Activated CD8-positive, alpha-beta T cell treated with anti-CD3 and anti-CD28 coated beads for 36 hours (primary cell): ENCODE measurements at places on chromosomes 7 and 10. TPM values are rescaled to one million over a fixed set of nuclear protein-coding genes. Genes with fewer than 3 reads are reported as not detected.

Gene FAM25A
- total RNA-seq = not detected

Gene CALY
- total RNA-seq = not detected

Gene PLCE1
- not detected for total RNA-seq

Gene PAX2
- not detected for total RNA-seq

Gene SLC16A12
- not detected for total RNA-seq

Gene CC2D2B
- total RNA-seq = not detected

Gene SHH
- total RNA-seq = not detected

Gene PDSS1
- 18.8 TPM for total RNA-seq

Gene DENND11
- total RNA-seq = 32.2 TPM

Gene LBX1
- total RNA-seq = not detected

Gene CPEB3
- 2.2 TPM for total RNA-seq

Gene PODXL
- 0.45 TPM for total RNA-seq

Gene MLXIPL
- total RNA-seq = not detected

Gene GRID1
- total RNA-seq = not detected

Gene CFAP46
- 0.34 TPM for total RNA-seq

GRCh38 chr7:156780724-156781455, 112.1 kb downstream of the LMBR1 start:
- DNase-seq = peak; percentile 69
- no peak overlapping the region for H3K4me3 ChIP-seq
- H3K27me3 ChIP-seq = no peaks in the 10 kb centered on the region
- H3K27ac ChIP-seq = peak overlapping the region; percentile 57
- H3K36me3 ChIP-seq = peaks cover 28% of the 10 kb centered on the region

- no peak overlapping the region for H3K4me3 ChIP-seq
- DNase-seq = no peak
- H3K27me3 ChIP-seq = no peaks in the 10 kb centered on the region
- H3K36me3 ChIP-seq = no peaks in the 10 kb centered on the region
- H3K4me1 ChIP-seq = no peaks in the 10 kb centered on the region
Measured at GRCh38 chr7:50768485-50769474, 13.9 kb downstream of the GRB10 start.

GRCh38 chr10:30413996-30414576, 19.9 kb upstream of the MAP3K8 start:
- no peaks in the 10 kb centered on the region for H3K36me3 ChIP-seq
- no peak overlapping the region for H3K27ac ChIP-seq
- H3K27me3 ChIP-seq = no peaks in the 10 kb centered on the region
- DNase-seq = peak; percentile 40

DNA sequence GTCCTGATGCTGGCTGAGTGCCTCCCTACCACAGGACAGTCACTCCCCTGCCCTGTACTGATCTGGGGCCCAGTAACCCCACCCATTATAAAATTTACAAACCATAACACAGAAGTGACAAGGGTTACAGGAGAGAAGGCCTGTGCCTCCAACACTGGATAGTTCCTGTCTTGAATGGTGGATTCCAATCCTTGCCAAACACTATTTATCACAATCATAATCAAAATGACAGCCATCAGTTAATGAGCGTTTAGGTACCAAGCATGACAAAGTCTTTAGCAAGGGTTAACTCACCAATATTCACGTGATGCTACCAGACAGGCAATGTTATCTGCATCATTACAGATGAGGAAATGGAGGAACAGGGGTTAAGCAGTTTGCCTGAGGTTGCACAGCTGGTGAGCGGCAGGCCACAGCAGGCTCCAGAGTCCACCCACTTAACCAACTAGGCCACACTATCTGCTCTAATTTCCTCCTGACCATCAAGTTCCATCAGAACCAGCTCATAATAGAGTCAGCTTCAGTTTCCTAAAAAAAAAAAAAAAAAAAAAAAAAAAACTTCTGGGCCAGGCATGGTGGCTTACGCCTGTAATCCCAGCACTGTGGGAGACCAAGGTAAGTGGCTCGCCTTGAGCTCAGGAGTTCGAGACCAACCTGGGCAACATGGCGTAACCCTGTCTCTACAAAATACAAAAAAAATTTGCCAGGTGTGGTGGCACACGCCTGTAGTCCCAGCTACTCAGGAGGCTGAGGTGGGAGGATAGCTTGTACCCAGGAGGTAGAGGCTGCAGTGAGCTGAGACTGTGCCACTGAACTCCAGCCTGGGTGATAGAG, 14.2 kb downstream of the PDLIM1 start:
- H3K4me3 ChIP-seq = no peak overlapping the region
- no peaks in the 10 kb centered on the region for H3K4me1 ChIP-seq
- H3K27ac ChIP-seq = no peak overlapping the region
- no peak for DNase-seq

DNA sequence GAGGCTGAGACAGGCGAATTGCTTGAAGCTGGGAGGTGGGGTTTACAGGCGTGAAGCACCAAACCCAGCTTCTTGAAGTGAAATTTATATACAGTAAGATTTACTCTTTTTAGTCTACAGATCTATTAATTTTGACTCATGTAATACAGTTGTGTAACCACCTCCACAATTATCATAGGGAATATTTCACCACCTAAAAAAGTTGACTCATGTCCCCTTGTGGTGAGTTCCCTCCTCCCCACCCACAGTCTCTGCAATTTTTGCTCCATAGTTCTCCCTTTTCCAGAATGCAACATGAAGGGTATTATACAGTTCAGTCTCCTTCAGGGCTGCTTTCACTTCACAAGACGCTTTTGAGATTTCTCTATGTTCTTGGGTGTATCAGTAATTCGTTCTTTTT, 156.8 kb downstream of the FAM107B start:
- no peak overlapping the region for H3K4me3 ChIP-seq
- H3K27me3 ChIP-seq = no peaks in the 10 kb centered on the region
- H3K36me3 ChIP-seq = no peaks in the 10 kb centered on the region
- DNase-seq = no peak
- peaks cover 26% of the 10 kb centered on the region for H3K4me1 ChIP-seq

DNA sequence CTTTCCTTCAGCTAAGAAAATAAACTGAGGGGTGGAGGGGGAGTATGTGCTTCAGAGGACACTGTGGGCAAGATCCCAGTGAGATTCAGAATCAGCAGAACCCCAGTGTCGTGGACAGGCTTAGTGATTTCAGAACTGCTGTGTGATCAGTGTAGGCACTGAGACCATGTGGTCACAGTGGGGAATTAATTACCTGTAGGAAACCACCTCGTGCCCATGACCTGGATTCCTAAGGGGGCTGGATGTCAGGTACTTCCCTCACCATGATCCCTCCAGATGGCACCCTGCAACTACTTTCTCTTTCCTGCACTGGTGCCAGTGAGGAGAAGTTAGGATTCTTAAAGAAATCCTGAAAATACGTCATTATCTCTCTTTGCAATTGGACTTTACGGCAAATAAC, 64.4 kb downstream of the HBP1 start:
- H3K4me3 ChIP-seq = no peak overlapping the region
- no peak for DNase-seq
- H3K27ac ChIP-seq = no peak overlapping the region
- H3K4me1 ChIP-seq = no peaks in the 10 kb centered on the region
- H3K36me3 ChIP-seq = peaks cover 5% of the 10 kb centered on the region
- no peaks in the 10 kb centered on the region for H3K27me3 ChIP-seq

- no peaks in the 10 kb centered on the region for H3K36me3 ChIP-seq
- no peak for DNase-seq
- H3K27ac ChIP-seq = no peak overlapping the region
- no peak overlapping the region for H3K4me3 ChIP-seq
- peaks cover 5% of the 10 kb centered on the region for H3K27me3 ChIP-seq
Measured at GRCh38 chr10:519716-520401, 169.6 kb downstream of the DIP2C start.

DNA sequence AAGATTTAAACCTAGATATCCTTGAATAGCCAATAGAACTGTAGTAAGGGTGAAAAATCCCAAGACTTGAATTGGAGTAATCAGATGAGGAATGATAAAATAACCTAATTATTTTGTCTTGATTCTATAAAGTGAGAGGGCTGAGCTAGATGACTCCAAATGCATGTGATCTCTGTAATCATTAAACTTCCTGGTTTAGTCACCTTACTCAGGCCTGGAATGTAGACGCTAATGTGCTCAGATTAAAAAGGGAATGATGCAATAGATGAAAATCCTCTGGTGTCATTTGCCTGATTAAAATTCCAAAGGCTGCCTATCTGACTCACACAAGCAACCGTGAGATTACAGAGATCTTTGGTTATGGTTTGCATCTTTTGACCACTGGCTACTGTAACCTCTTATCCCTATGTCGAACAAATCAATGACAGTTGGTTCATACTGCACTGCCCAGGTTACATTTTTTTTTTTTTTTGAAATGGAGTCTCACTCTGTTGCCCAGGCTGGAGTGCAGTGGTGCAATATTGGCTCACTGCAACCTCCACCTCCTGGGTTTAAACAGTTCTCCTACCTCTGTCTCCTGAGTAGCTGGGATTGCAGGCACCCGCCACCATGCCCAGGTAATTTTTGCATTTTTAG, 2.9 kb upstream of the HKDC1 start:
- H3K4me3 ChIP-seq = no peak overlapping the region
- DNase-seq = no peak
- peaks cover 29% of the 10 kb centered on the region for H3K4me1 ChIP-seq
- no peaks in the 10 kb centered on the region for H3K27me3 ChIP-seq
- no peak overlapping the region for H3K27ac ChIP-seq

GRCh38 chr10:31707093-31708039, 221.3 kb downstream of the ARHGAP12 start:
- peaks cover 19% of the 10 kb centered on the region for H3K4me1 ChIP-seq
- peak overlapping the region; percentile 18 for H3K4me3 ChIP-seq
- peak; percentile 77 for DNase-seq
- peak overlapping the region; percentile 84 for H3K27ac ChIP-seq

GRCh38 chr10:75319274-75319673, 82.3 kb downstream of the ZNF503 start:
- no peak for DNase-seq
- no peak overlapping the region for H3K4me3 ChIP-seq
- peaks cover 2% of the 10 kb centered on the region for H3K36me3 ChIP-seq
- peaks cover 1% of the 10 kb centered on the region for H3K27me3 ChIP-seq

- no peaks in the 10 kb centered on the region for H3K36me3 ChIP-seq
- peak overlapping the region; percentile 16 for H3K27ac ChIP-seq
Measured at GRCh38 chr10:61751599-61751998, 88.9 kb downstream of the CABCOCO1 start.

DNA sequence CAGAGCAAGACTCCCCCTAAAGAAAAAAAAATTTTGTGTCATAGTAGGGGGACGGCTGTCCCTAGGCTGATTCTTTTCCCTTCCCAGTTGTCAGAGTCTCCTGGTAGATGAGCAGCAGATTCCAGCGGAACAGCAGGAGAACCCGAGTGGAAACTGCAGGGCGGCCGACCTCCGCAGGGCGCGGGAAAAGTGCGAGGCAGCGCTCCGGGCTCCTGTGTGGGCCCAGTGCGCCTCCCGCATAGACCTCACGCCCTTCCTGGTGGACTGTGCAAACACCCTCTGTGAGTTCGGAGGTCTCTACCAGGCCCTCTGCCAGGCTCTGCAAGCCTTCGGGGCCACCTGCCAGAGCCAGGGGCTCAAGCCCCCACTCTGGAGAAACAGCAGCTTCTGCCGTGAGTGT, 46.0 kb downstream of the ZAN start:
- no peaks in the 10 kb centered on the region for H3K4me1 ChIP-seq
- no peak for DNase-seq
- H3K36me3 ChIP-seq = no peaks in the 10 kb centered on the region
- no peak overlapping the region for H3K4me3 ChIP-seq
- H3K27me3 ChIP-seq = peaks cover 10% of the 10 kb centered on the region
- H3K27ac ChIP-seq = no peak overlapping the region

DNA sequence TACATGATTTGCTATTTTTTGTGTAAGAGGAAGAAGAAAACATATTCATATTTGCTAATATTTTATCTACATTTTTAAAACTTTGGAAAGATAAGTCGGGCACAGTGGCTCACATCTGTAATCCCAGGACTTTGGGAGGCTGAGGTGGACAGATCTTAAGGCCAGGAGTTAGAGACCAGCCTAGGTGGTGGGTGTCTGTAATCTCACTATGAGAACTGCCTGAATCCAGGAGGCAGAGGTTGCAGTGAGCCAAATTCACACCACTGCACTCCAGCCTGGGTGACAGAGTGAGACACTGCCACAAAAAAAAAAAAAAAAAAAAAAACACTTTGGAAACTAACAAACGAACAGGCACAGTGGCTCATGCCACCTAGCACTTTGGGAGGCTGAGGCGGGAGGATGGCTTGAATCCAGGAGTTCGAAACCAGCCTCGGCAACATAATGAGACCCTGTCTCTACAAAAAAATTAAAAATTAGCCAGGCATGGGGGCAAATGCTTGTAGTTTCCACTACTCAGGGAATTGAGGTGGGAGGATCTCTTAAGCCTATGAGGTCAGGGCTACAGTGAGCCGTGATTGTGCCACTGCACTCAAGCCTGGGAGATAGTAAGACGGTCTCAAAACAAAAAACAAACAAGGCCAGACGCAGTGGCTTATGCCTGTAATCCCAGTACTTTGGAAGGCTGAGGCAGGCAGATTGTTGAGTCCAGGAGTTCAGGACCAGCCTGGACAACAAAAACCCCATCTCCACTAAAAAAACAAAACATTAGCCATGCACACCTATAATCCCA, 25.6 kb downstream of the HERC4 start:
- no peaks in the 10 kb centered on the region for H3K27me3 ChIP-seq
- H3K4me1 ChIP-seq = peaks cover 45% of the 10 kb centered on the region
- no peak for DNase-seq

GRCh38 chr10:47288236-47288635, 11.8 kb upstream of the GDF10 start:
- DNase-seq = no peak
- H3K36me3 ChIP-seq = no peaks in the 10 kb centered on the region
- H3K4me3 ChIP-seq = no peak overlapping the region
- no peaks in the 10 kb centered on the region for H3K27me3 ChIP-seq

DNA sequence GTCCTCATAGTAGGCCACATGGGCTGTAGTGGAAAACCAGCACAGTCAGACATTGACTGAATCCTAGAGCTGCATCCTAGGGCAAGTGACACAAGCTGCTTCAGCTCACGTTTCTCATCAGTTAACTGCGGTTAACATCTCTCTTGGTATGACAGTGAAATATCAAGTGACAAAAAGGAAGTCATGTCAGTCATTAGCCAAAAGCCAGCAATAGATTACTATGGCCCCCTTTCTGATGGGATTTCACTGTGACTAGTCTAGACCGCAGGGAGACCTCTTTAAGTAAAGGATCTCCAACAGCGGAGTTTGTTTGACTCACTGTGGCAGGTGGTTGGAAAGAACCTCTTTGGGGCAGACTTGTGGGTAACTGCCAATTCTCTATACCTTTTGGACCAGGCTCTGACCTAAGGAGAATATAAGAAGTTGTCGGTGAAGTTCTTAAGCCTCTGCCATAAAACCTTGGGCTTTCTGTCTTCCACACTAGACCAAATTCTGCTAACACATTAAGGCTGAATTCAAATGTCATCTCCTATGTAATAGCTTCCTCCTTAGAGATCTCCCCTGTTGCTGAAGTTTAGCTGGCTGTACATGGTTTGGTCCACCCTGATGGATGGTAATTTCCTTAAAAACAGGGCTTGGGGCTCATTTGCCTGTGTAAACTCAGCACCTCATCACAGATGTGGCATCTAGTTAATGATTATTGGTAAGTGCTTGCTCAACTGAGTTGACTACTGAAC, 115.3 kb downstream of the SGMS1 start:
- H3K27ac ChIP-seq = peak overlapping the region; percentile 10
- H3K4me1 ChIP-seq = peaks cover 79% of the 10 kb centered on the region
- DNase-seq = peak; percentile 67
- no peaks in the 10 kb centered on the region for H3K27me3 ChIP-seq
- H3K4me3 ChIP-seq = no peak overlapping the region
